ENCODE measurements at places on chromosomes 3 and 15.

DNA sequence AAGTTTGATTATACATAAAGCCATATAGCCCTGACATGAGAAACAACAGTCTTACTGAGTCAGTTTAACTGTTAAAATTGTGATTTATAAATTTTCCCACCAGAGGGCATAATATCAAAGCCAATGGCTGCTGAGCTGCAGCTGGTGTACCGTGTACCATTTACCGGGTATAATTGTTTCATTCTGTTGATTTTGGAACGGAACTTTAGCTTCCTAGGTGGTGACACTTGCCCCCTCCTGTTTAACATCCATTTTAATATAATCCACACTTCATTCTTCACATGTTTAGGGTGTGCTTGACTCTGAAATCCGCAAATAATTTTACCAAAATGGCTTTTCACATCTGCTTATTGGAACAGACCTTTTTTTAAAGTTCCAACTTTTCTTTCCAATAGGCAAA, 72.8 kb downstream of the SLC9A9 start:
- DNase-seq, result no peak

- DNase-seq, result no peak
Measured at GRCh38 chr3:190492966-190493365, 20.9 kb upstream of the IL1RAP start.

- DNase-seq, result no peak
Measured at GRCh38 chr3:4071481-4072184, 231.5 kb upstream of the SETMAR start.

DNA sequence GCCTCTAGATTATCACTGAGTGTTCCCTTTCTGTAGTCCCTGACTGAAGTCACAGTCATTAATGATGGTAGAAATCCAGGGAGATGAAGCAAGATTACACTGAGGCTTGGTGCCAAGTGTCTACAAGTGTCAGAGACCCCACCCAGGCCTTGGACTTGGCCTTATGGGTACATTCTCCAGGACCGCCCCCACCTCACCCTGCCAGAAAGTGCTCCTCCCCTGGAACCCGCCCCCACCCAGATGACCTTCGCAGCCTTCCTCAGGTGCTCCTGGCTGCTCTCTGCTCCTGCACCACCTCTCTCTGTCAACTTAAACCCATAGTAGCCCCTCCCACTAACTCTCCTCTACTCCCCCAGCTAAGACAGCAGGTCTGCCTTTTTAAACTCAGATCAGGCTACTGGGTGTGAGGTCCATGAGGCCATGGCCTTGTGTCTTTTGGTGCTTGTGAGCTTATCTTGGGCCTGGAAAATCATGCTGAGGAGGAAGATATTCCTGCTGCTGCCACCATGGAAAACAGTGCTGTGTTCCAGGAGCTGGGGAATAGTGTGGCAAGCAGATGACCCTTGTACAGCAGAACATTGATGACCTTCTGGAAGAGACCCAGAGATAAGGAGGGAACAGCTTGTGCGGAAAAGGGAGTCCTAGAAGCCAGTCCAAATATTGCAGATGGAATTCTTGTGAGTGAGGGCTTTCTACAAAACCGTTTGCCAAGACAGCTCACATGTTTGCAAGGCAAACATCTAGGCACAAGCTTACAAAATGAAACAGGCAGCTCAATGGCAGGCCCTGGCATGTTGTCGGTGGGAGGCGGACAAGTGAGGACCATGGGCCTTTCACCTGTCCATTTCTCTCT, 40.3 kb upstream of the NDUFB4 start:
- DNase-seq, result no peak

All from neural crest cell (in vitro differentiated cells).